Chondrocyte (in vitro differentiated cells): ENCODE measurements at places on chromosomes 7 and 10.

- no peak for DNase-seq
Measured at GRCh38 chr7:44122529-44122928, 819 bp downstream of the POLD2 start.

- DNase-seq = no peak
Measured at GRCh38 chr10:90398566-90398965, 459.3 kb downstream of the HTR7 start.

GRCh38 chr7:100090527-100091410 is 2.0 kb downstream of the COPS6 start:
- DNase-seq = no peak

DNA sequence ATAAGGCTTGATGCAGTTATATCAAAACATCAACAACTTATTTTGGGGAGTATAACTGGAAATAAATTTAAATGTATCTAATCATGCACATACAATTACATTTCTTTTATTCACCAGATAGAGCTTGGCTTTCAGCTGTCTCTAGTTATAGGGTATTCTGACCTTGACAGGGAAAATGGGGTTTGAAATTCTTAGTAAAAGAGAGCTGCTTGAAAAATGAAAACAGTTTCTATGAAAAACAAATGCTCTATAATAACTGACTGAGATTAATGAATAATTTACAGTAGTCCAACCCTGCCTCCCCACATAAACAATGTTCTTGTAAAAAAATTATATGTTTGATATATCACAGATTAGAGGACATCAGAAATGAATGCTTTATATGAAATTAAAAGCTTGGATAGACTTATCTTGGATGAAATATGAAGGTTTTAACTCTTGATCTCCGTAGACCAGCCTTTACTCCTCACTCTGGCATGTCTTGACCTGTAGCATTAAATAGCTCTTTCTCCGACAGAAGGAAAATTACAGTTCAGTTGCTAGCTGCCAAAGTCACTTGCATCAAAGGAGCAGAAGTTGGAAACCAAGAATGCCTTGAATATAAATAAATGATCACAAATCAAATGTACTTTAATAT is 32.1 kb downstream of the VWC2 start:
- DNase-seq = no peak

DNA sequence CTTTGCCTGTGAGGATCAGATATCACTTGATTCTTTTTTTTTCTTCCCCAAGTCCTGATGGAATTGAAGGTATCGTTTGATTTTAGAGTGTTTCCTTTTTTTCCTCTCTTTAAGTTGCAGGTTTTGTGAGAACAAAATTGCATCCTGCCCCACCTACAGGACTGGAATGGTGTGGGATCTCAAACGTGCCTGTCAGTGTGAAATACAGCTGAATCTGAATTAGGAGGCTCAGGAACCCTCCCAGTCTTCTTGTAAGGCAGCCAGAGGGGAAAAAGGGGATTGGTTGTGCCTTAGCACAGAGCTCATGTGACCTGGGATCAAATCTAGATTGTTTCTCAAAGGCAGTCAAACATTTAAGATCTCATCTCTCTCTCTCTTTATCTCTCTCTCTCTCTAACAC is 32.7 kb upstream of the KLHL7 start:
- no peak for DNase-seq

- DNase-seq = no peak
Measured at GRCh38 chr7:80428161-80429054, 83.5 kb downstream of the GNAT3 start.

DNA sequence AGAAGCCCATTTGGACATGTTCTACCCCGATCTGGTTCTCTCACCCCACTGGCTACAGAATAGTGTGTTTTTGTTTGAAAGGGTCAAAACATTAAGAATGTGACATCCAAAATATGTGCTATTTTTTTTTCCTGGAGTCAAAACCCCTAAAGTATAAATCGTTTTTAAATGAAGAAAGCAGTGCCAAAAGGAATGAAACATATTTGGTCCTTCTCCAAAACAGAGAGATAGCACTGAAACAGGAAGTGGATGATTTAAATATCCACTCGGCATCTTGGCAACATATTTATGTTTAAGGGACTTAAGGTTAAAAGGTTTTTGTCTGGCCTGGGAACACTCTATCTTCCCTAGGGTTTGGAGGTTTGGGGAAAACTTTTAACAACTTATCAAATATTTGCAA is 32.3 kb downstream of the CALD1 start:
- no peak for DNase-seq

GRCh38 chr7:18936265-18936664 is 181.2 kb downstream of the TWIST1 start:
- no peak for DNase-seq

DNA sequence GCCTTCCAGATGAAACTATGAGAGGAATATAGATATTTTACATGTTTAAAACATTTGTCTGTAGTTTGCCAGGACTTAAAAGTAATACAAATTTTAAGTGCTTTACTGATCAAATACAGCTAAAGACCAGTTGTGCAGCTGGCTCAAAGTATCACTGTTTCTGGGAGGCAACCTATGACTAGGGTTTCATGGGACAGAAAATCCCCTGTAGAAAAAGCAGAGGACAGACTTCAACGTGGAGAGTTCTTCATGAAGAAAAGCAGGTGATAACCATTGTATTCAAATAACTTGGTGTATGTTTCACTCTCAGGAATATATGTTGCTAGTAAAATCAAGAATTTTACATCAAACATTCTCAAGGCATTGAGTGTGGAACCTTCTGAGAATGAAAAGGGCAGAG is 40.9 kb downstream of the PTER start:
- no peak for DNase-seq
